Stimulated activated CD4-positive, alpha-beta T cell treated with anti-CD3 and anti-CD28 coated beads, Interleukin-1b, Interleukin-23, amount 100 ng/mL, for 1 hour (primary cell): ENCODE measurements at places on chromosomes 13 and 19.

GRCh38 chr13:74576420-74576819 lies 442.2 kb upstream of the KLF12 start:
- DNase-seq = no peak

DNA sequence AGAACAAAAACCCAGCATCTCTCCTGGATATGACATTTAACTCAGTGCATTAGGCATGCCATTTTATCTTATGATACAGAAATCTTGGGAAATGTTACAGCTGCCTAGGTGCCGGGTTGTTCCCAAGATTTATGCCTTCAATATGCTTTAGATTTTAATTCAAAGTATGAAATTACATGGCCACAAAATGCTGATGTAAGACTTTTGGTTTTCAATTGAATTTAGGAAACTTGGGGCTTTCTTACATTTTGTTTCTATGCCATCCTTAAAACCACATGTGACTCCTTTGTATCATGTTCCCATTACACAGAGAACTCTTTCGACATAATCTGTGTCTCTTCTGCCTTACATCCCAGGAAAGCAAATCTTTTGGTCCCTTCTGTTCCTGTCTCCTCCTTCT lies 83.9 kb downstream of the CCNA1 start:
- DNase-seq = no peak

GRCh38 chr19:44574186-44574950 lies 39.0 kb upstream of the IGSF23 start:
- DNase-seq = no peak

- DNase-seq = no peak
Observed at GRCh38 chr19:53580871-53581835, 43.2 kb downstream of the ZNF331 start.

DNA sequence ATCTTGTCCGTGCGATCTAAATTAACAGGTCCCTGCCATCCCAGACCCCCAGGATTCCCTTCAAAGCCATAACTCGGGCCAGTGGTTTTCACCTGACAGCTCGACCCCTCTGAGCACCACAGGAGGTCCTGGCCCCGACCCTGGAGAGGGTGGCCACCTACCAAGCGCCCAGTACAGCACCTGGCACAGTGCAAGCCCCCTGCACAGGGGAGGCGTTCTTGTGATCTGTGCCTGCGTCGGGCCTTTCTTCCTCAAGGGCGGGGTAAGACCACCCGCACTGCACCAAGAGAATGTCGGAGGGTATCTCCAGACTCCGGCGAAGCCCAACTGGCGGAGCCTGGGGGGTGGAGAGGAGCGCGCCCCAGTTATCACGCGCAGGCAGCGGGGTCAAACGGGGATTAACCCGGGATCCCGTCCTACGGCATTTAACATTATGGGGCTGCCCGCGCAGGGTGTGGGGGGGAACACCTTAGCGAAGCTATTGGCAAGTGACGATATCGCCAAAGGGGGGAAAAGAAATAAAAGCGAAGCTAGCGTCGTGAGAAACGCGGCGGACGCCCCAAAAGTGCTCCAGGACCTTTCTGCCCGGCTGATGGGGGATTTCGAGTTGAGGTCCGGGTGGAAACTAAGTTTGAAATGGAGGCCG lies 1.3 kb upstream of the HNRNPL start:
- DNase-seq = no peak

DNA sequence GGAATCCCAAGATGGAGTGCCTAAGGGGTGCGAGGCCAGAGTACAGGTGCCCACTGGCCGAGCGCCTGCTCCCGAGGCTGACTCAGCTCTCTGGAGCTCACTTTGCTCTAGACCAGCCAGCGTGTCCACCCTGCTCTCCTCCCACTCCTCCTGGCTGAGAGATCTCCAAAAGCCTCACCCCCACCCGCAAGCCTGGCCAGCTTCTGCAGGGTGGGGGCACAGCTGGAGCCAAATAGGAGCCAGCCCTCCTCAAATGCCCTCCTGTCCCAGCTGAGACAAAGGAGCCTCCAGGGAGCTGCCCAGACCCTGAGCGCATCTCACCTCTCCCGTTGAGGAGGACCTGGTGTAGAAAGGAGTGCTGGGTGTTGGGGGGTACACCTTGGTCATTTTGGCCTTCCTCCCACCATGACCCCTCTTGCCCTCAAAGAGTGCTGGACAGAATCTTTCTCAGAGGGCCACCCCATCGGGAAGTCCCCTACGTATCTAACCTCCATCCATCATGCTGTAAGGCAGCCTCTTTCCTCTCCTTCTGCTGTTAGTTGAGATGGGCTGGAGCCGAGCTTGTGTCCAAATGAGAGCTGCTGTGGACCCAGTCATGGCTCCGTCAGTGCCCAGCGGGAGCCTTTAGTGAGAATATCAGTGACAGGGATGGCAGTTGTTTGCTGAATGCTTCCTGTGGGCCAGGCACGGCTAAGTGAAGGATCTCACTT lies 123.9 kb upstream of the VSTM2B start:
- DNase-seq = no peak

DNA sequence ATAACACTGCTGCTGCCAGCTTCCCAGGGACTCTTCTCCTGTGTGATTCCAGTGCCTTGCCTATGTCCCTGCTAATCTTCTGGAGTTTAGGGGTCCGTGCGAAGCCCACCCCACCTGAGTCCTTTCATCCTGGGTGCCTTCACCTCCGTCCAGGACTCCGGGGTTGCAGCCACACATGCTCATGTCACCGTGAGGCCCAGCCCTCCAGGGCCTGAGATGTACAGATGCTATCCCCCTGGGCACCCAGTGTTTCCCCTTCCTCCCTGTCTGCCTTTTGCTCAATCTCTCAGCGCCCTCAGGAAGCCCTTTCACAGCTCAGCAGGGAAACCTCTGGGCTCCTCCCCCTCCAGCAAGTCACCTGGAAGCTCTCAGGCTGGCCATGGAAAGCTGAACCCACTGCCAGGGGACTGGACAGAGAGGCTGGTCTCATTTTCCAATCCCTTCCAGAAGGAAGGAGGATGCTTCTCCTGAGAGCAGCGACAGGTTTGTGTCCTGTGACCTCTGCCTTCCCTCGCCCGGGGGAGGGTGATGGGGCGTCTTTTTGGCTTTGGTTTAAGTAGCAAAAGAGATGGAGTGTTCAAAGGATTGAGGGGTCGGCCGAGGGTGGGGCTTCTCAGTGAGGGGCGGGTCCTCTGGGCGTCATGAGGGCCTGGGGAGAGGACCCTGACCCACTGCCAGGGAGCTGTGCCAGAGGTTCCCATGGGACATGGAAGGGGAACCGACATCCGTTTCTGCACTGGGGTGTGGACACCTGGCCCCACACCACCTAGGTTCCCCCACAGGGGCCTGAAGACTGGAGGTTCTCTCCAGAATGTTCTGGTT lies 30.8 kb upstream of the TFDP1 start:
- no peak for DNase-seq
